ENCODE measurements at places on chromosomes 2 and 18. TPM values are rescaled to one million over a fixed set of nuclear protein-coding genes. Genes with fewer than 3 reads are reported as not detected.

Gene ZNF397
- 4.8 TPM for total RNA-seq

Gene LCT
- total RNA-seq: 0.03 TPM

Gene ANKRD36
- total RNA-seq: 4.6 TPM

Gene CAPN14
- total RNA-seq: 0.05 TPM

Gene ITPRIPL1
- not detected for total RNA-seq

Gene AP1S3
- total RNA-seq: 23.7 TPM

Gene AOX1
- 2.9 TPM for total RNA-seq

Gene C18orf54
- 3.5 TPM for total RNA-seq

Gene EPB41L3
- total RNA-seq: 0.16 TPM

Gene AGXT
- total RNA-seq: not detected

Gene UGT1A10
- total RNA-seq: 0.26 TPM

Gene CYS1
- 1.4 TPM for total RNA-seq

Gene NFU1
- total RNA-seq: 52.8 TPM

Gene SNTG2
- not detected for total RNA-seq

Gene ABCB11
- 0.02 TPM for total RNA-seq

Gene LRP2
- 0.06 TPM for total RNA-seq

Gene EDAR
- not detected for total RNA-seq

Gene HOXD1
- 0.28 TPM for total RNA-seq

Gene AQP12B
- total RNA-seq: not detected

Gene RAB27B
- 20.5 TPM for total RNA-seq

Gene PLB1
- total RNA-seq: 2.0 TPM

Data from A549 treated with DMSO at 1 μM for 4 hours (cell line).